ENCODE measurements at places on chromosomes 4 and X. TPM values are rescaled to one million over a fixed set of nuclear protein-coding genes. Genes with fewer than 3 reads are reported as not detected.

- peak; percentile 74 for DNase-seq
These were observed 14.4 kb downstream of the ANXA3 start for GRCh38 chr4:78565971-78566372.

GRCh38 chrX:68147848-68148247, 285.4 kb downstream of the OPHN1 start:
- no peak for DNase-seq

DNA sequence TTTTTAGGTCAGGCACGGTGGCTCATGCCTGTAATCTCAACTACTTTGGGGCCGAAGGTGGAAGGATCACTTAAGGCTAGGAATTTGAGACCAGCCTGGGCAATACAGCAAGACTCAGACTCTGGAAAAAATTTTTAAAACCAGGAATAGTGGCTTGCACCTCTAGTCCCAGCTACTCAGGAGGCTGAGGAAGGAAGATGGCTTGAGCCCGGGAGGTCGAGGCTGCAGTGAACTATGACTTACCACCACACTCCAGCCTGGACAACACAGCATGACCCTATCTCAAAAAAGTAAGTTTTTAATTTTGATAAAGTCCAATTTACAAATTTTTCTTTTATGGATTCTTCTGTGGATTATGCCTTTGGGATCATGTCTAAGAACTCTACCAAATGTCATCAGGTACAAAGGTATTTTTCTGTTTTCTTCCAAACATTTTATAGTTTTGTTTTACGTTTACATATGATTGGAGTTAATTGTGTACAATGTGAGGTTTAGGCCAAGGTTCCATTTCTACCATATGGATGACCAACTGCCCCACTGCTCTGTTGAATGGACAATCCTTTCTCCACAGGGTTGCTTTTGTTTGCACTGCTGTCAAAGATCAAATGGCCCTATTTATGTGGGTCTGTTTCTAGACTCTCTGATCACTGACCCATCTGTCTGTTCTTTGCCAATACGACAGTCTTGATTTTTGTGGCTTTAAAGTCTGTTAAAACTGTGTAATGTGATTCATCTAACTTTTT, 48.2 kb downstream of the CPLX1 start:
- DNase-seq = no peak

- DNase-seq = no peak
These were observed 54.5 kb downstream of the TSPAN5 start for GRCh38 chr4:98603683-98604521.

DNA sequence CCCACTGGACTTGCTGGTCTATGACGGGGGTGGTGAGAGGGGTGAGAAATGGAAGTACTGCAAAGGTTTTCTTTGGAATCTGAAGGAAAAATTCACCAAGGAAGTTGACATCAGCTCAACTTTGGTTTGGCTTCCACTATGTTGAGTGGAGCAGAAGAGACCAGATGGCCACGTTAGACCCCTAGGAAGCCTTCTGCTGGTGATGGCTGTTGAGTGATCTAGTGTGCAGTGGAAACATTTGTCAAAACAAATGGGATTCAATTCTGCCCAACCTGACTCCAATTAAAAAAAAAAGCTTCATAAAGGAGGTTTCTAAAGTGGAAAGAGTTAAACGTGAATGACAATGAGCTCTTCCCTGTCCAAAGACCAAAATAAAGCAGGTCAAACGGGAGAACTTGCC, 25.7 kb downstream of the SEL1L3 start:
- no peak for DNase-seq

DNA sequence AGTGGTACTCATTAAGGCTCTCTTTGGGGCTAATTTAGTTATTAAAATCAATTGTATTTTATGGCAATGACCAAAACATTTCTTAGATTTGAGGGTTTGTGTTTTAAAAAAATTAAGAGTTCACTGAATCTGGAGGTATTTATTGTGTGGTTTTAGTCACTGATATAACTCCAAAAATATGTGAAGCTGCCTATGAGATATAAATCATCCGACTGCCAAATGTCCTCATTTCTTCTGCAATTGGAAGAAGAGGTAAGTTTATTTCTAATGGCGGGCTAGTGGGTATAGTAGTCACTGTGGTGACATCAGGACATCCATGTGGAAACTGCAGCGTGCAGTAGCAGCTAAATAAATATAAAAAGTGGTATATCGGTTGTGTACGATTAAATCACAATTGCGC, 205.5 kb downstream of the MID1 start:
- no peak for DNase-seq

DNA sequence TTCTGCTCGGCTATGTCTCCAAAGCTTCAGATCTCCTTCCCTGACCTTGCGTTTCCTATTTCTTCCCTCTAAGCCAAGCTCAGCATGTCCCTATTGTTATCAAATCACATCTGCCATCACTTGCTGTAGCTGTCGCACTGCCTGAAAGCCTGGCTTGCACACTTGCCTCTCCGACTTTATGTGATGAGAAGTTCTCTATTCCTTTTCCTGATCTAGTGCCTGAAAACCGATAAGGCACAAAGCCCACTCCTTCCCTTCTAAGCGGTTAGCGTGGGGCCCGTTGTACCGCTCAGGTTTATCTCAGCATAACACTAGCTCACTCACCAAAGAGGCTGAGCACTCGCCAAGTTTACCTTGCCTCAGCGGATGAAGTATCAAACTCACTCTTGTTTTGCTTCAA, 816 bp downstream of the NMU start:
- no peak for DNase-seq

- no peak for DNase-seq
These were observed 23.8 kb downstream of the VSIG4 start for GRCh38 chrX:66015900-66016689.

SH3TC1 gene
- total RNA-seq = 22.6 TPM

BEX5 gene
- total RNA-seq = not detected

SPATA18 gene
- 0.10 TPM for total RNA-seq

TMPRSS11F gene
- total RNA-seq = not detected

ABCB7 gene
- total RNA-seq = 16.0 TPM

FAM241A gene
- total RNA-seq = 0.91 TPM

TRPC5OS gene
- not detected for total RNA-seq

SEPSECS gene
- total RNA-seq = 2.4 TPM
